ENCODE measurements at places on chromosomes 3 and 15.

GRCh38 chr15:101579631-101580163, 72.5 kb downstream of the TM2D3 start:
- no peak for DNase-seq

DNA sequence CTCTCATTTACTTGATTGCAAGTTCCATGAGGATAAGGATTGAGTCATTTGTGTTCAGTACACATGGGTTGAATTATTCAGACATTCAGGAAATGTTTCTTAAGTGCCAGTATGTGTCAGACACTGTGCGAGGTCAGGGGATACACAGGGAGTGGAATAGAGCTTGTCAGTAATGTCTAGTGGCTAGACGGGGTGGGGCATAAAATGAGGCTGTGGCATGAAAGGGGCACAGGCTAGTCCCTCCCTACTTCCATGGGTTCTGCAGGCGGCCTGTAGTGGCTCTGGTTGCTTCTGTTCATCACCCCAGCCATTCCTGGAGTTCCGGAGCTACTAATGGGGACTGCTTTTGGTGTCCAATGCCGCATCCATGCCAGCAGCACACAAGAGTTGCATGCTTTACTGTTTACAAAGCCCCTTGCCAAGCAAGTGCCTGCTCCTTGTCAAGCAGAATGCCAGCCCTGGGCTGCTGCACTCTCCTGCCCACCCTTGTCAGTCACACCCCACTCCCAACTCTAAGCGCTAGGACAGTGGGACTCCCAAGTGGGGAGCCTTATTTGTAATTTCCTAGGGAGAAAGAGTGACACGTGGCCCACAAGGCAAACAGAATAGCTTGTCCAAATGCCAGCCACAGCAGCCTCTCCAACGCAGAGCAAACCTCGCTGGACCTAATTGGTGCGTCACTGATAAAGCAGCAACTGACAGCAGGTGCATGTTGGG, 70.8 kb downstream of the RAB11A start:
- DNase-seq, result no peak

GRCh38 chr3:45066109-45066801, 40.2 kb downstream of the CLEC3B start:
- no peak for DNase-seq

DNA sequence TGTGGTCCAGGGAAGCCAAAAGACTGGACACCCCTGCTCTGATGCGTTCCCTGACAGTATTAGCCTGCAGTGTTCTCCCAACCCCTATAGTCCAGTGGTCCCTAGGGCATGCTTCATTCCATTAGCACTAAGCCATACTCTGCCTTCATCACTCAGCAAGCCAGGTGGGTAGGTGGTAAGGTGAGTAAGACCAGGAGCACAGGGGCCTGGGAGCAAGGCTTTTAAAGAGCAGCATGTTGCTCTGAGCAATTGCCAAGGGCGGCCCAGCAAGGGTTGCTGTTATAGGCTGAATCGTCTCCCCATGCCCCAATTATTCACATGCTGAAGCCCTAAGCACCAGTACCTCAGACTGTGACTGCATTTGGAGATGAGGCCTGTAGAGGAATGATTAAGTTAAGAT, 11.0 kb downstream of the CXCR6 start:
- no peak for DNase-seq

DNA sequence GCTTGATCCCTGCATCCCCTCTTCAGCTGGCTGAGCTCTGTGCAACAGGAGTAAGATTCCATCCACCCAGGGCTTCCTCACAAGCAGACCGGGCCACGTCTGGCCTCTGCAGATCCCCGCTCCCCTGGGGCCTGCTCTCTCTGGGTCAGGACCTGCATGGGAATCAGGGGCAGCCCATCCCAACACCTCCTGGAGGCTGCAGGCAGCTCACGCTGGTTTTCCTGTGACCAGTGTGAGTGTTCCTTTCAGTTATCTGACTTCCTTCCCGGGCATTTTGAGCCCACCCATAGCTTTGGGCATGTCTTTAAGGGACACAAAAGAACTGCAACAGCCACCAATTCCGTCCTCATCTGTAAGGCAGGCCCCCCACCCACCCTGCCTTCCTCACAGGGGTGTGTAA, 16.3 kb downstream of the NUP210 start:
- no peak for DNase-seq

DNA sequence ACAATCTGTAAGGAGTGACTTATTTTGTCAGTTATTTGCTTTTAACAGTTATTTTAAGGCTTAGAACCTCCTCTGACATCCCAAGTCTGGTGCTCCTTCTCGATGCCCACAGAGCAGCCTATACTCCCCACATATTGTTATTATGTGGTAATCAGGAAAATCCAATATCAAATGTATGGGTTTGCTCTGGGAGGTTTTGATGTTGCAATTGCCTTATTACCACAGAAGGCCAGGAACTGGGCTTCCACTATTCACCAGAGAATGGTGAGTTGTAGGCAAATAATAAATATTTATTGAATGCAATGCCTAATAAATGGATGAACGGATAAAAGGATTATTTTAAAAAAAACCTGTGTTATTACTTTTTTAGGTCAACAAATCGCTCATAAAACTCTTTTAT, 12.2 kb downstream of the NEK10 start:
- no peak for DNase-seq

DNA sequence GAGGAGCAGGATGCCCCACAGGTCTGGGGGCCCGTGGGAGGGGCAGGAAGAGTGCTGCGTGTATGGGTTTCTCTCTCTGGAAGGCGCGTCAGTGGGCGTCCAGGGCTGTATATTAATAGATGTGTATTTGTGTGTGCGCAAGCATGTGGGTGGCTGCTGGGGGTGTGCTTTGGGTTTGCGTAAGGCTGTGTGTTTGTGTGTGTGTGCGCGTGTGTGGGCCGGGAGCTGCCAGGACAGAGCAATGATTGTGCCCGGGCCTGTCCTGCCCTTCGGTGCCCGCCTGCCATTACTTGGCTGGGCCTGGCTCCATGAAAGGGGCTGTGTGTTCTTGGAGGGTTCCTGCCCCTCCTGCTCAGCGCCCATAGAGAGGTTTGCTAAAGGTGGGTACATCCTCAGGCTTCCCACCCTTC, 16.3 kb downstream of the CSPG4 start:
- DNase-seq, result no peak

GRCh38 chr3:56976651-56977560, 83.6 kb upstream of the SPATA12 start:
- no peak for DNase-seq

GRCh38 chr3:197353001-197353866, 54.8 kb upstream of the DLG1 start:
- no peak for DNase-seq

GRCh38 chr3:5531741-5532290, 344.3 kb downstream of the EDEM1 start:
- no peak for DNase-seq

DNA sequence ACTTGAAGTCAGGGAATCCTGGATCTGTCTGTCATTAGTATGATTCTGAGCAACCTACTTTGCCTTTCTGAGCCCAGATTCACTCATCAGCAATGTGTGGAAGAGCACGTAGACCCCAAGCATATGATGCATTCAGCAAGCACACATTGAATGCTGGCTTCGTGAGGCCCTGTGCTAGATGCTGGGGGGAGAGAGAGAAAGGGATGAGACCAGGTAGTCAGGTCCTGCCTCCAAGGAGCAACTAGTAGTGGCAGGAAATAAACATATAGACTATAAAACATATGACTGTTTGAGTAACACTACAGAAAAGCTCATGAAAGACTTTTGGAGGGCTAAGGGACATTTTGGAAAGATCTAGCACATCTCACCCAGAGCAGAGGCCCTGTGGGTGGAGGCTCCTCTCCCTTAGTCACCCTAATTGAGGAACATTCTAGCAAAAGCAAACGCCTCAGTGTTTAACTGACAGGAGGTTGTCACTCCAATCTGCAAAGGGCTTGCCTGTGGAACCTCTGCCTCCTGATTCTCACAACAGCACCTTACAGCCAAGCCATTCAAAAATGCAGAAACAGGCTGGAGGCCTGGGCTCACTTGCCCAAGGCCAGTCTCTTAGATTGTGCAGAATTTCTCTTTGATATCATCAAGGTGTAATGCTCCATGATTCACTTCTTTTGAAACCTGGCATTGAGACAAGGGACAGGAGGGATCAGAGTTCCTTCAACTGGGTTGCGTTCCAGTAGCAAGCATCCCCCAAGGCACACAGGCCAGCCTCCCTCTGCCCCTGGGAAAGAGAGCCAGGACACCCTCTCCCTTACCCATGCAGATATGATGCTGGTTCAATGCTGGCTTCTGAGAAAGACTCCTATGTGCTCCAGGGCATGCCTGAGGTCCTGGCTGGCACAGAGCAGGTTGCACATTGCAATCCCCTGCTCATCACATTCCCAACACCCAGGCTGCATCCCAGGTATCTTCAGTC, 26.1 kb downstream of the STARD5 start:
- no peak for DNase-seq

DNA sequence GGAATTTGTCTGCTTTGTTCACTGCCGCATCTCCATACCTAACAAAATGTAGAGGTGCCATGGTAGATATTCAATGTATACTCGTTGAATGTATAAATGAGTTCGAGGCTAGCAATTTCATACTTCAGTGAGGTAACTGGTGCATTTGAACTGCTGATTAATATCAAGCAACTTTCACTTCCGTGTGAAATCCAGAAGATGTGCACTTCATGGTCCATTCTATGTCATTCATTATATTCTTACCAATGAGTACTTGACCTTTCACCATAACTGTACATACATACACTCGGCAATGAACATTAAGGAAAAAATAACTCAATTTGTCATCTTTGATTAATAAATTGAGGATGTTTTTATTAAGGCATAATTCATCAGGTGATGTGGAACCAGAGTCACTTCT, 598.5 kb downstream of the ZNF385D start:
- DNase-seq, result no peak

GRCh38 chr15:64596701-64597476, 136.5 kb downstream of the ZNF609 start:
- peak; percentile 21 for DNase-seq

DNA sequence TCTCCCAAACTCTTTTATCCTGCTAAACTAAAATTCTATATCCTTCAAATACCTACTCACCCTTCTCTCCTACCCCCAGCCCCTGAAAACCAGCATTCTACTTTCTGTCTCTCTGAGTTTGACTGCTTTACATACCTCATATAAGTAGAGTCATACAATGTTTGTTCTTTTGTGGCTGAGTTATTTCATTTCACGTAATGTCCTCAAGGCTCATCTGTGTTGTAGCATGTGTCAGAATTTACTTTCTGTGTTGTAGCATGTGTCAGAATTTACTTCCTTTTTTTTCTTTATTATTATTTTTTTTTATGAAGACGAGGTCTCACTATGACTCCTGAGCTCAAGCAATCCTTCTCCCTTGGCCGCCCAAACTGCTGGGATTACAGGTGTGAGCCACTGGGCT, 20.1 kb downstream of the IFT122 start:
- no peak for DNase-seq

GRCh38 chr3:189363590-189364255, 192.0 kb downstream of the TPRG1 start:
- DNase-seq, result no peak

DNA sequence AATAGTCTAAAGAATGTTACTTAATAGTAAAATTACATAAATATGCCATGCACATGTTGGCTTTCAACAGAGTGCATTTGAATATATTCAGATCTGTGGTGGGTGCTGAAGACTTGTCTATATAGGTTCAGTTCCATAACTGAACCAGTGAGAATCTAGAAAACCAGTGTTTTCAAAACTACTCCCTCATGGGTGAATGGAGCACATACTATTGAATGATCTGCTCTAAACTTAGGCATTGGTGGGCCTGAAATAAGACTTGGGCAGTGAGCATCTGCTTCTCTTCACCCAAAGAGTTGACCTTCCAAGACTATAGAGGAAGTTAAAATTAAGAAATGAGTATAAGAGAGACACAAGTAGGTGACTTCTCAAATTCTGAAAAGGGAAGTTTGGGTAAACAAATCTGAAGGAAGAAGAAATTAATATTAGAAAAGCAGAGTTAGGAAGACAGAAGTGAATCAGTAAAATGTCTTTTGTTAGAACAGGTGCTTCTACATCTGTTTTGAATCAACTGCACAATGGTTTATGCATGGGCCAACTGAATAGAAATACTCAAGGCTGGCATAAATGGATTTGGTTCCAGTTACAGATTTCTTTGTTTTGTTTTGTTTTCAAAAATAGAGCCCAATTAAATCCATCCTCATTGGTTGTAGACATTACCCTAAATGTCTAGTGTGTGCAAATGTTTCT, 19.3 kb downstream of the ALCAM start:
- no peak for DNase-seq

- no peak for DNase-seq
These were observed 391.4 kb downstream of the LRTM1 start for GRCh38 chr3:54536450-54536849.

- DNase-seq, result no peak
These were observed 730 bp downstream of the ZKSCAN7 start for GRCh38 chr3:44555723-44556122.

DNA sequence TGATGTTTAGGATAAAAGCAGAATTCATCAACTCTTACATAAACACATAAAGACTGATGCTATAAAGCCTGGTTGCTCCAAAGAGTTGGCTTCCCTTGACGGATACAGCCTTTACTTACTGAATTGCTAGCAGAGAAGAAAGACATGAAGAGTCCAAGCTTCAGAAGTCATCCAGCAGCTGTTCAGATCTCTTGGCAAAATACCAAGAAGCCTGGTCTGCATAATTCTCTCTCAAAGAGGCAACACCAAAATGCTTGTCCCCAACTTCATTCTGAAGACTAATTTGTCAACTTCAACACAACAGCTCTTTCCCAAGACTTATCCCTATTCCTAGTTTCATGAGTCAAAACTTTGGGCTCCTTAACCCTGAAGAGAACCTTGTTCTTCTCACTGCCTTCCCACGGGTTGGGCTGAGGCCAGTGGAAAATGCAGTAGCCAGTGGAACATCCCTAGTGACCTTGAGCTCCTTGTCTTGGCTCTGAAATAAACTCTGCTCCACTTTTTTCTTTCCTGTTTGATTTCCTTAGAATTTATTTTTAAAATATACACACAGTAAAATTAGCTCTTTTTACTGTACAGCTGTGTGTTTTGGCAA, 119.2 kb upstream of the THBS1 start:
- DNase-seq, result no peak

DNA sequence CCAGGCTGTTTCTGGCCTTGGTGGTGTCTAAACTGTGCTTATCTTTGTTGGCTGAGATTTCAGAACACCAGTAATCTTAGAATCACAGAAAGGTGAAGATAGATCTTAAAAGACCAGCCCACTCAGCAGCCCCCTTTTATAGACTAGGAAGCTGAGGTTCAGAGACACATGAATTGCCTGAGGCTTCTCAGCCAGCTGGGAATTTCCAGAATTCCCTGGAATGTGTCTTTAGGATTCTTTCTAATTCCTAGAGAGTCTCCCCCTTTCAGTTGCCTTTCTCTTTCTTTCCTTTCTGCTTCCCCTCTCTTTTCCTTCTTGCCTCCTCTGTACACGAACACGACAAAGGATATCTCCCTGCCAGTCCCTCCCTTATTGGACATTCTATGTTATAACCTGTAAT, 19.5 kb downstream of the ANKUB1 start:
- DNase-seq, result no peak

GRCh38 chr3:48474619-48475018, 28.1 kb downstream of the ATRIP start:
- DNase-seq, result no peak

DNA sequence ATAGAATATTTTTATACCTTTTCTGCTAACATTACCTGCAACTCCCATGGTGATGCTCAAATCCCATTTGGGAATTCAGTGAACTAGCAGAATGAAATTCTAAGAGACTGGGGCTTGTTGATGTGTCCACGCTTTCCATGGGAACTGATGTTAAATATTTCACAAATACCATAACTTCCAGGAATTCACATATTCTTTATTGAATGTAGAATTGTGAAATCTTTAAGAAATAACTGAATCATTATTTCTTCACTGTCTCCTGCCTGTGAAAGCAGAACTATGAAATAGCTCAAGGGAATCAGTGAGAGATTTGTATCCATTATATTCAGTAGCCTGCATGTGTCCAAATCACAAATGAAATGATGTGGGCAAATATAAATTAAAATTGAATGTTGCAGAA, 130.8 kb downstream of the SERPINI1 start:
- DNase-seq, result no peak

Data from stimulated activated naive CD8-positive, alpha-beta T cell treated with anti-CD3 and anti-CD28 coated beads, Interleukin-15, amount 100 ng/mL, for 72 hours (primary cell).